ENCODE measurements at places on chromosomes 7 and 10.

GRCh38 chr7:18356191-18356645 is 139.3 kb upstream of the HDAC9 start:
- no peak for DNase-seq

- DNase-seq = no peak
Measured at GRCh38 chr7:154781369-154782303, 221.3 kb downstream of the PAXIP1 start.

DNA sequence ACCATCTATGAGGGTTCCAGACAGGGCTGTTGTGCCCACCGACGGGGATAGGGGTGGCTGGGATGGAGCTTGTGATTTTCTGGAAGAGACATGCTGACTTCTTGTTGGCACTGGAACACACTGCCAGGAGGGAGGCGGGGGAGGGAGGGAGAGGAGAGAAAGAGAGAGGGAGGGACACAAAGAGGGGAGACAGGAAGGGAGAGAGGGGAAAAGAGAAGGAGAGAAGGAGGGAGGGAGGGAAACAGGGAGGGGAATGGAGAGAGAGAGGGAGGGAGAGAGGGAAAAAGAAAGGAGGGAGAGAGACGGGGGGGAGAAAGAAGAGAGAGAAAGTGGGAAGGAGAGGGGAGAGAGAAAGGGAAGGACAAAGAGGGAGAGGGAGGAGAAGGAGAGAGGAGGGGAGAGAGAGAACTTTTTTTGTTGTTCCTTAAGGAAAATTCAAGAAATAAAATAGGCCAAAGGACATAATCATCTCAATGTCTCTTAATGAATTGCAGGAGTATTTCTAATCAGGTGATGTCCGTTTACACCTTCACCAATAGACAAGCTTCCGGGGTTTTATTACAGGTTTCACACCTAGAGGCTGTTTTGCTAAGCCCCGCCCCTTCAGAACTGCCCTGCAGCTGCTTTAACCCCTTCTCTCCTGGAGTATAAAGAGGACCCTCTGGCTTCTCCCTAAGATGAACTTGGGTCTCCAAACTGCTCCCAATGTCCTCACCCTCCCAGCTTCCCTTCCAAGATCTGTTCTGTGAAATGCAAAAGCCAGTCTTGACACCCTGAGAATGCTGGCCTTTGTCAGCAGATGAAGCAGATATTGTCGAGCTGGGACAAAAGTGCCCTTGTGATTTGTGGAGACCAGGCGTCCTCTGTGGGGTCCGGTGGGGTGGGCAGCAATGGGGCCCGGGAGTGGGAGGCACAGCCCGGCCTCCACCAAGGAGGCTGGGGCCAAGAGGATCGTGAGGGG is 82.0 kb upstream of the GTF2IRD1 start:
- no peak for DNase-seq

- DNase-seq = no peak
Measured at GRCh38 chr7:123939784-123940183, 14.7 kb downstream of the SPAM1 start.

GRCh38 chr10:71466330-71466729 is 69.6 kb downstream of the CDH23 start:
- DNase-seq = no peak

DNA sequence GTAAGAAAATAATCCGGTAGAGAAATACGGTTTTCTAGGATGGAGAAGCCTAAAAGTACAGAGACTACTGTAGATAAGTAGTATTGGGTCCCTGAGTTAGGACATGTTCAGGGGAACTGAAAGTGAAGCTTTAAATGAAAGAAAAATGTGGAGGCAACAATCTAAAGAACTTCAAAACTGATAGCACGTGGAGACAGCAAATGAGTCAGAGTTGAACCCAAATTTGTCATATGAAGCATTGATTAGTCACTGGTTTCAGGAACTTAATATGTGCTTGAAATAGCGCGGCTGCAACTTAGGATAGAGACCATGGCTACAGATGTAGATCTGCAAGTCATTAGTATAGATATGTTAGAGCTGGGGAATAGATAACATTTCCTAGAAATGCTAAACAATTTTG is 1138.6 kb upstream of the SORCS1 start:
- no peak for DNase-seq

GRCh38 chr10:121531076-121531829 is 67.0 kb downstream of the FGFR2 start:
- no peak for DNase-seq

- DNase-seq = no peak
Measured at GRCh38 chr7:108770981-108771745, 201.5 kb downstream of the DNAJB9 start.
